ENCODE measurements at places on chromosomes 7 and 10. TPM values are rescaled to one million over a fixed set of nuclear protein-coding genes. Genes with fewer than 3 reads are reported as not detected.

DNA sequence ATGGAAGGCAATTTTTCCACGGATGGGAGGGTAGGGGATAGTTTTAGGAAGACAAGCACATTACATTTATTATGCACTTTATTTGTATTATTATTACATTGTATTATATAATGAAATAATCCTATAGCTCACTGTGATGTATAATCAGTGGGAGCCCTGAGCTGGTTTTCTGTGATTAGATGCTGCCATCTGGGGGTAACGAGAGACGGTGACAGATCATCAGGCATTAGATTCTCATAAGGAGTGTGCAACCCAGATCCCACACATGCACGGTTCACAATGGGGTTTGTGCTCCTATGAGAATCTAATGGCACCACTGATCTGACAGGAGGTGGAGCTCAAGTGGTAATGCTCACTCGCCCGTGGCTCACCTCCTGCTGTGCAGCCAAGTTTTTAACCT, 103.9 kb upstream of the STK17A start:
- DNase-seq = no peak

GRCh38 chr7:5432691-5433090, 9.1 kb upstream of the TNRC18 start:
- no peak for DNase-seq

- no peak for DNase-seq
These were observed 39.6 kb downstream of the CLEC2L start for GRCh38 chr7:139562961-139563565.

GRCh38 chr7:66013938-66014337, 31.9 kb upstream of the GUSB start:
- no peak for DNase-seq

DNA sequence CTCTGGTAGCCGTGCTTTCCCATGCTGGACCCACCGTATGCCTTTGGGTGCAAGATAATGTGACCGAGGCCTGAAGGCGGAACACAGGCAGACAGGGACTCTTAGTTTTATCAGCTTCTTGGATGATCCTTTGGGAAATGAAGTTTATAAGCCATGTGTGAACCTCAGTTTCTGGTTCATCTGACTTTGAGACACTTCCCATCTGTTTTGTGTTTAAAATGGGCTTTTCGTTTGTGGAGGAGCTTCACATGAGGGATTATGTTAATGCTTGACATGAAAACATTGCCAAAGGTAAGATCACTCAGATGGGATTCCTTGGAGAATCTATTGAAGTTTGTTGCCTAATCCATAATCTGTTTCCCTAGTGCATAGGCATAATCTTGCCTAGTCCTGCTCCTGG, 249.8 kb upstream of the LYZL1 start:
- no peak for DNase-seq

- no peak for DNase-seq
These were observed 114.8 kb upstream of the ARID5B start for GRCh38 chr10:61786728-61787127.

- no peak for DNase-seq
These were observed 1.0 kb downstream of the BCL7B start for GRCh38 chr7:73556208-73557107.

OR6V1 gene
- not detected for total RNA-seq

ZNF783 gene
- 25.4 TPM for total RNA-seq

ODAD2 gene
- 2.8 TPM for total RNA-seq

AKR1B1 gene
- 59.4 TPM for total RNA-seq

All from osteocyte (in vitro differentiated cells).